ENCODE measurements at places on chromosomes 2 and 18.

- ATAC-seq, result no peak
Measured at GRCh38 chr18:41732356-41732755, 222.7 kb upstream of the PIK3C3 start.

DNA sequence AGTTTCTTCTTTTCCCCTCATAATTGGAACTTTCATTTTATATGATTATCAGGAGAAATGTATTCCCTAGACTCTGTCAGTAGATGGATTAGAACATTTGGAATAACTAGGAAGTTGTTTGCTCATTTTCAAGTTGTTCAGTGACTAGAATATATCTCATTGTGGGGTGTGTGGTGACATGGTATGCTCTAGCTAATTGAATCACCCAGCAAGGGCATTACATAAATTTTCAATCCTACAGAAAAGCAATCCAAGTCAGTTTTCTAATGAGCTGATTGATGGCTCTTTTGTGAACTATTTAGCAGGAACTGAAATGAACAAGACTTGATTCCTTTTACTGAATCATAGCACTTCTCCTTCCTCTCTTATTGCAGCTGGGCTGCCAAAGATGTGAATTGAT is 461.4 kb downstream of the TGIF1 start:
- ATAC-seq, result no peak

GRCh38 chr2:144950899-144951560 is 431.1 kb upstream of the ZEB2 start:
- ATAC-seq, result peak; percentile 80

- no peak for ATAC-seq
Measured at GRCh38 chr2:182444170-182444569, 17.3 kb upstream of the PDE1A start.

GRCh38 chr2:101675512-101675911 is 22.0 kb upstream of the MAP4K4 start:
- no peak for ATAC-seq

DNA sequence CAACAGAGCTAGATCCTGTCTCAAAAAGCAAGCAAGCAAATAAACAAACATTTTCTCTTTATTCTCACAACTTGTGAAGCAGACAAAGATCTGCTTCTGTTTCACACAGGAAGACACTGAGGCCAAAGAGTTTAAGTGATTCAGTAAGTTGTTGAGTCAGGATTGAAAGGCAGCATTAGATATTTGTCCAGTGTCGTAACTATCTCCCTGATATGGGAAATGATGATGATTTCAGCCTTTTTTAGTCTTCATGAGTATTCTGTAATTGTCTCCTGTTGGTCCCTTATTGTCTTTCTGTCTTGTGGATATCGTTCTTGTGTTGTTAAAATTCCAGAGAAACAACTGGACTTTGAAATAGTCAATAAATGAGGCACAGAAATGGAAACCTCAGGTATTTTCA is 59.6 kb downstream of the GATA6 start:
- no peak for ATAC-seq
